Cardiac septum (tissue), 1 donor: ENCODE measurements at places on chromosomes 3 and 15.

DNA sequence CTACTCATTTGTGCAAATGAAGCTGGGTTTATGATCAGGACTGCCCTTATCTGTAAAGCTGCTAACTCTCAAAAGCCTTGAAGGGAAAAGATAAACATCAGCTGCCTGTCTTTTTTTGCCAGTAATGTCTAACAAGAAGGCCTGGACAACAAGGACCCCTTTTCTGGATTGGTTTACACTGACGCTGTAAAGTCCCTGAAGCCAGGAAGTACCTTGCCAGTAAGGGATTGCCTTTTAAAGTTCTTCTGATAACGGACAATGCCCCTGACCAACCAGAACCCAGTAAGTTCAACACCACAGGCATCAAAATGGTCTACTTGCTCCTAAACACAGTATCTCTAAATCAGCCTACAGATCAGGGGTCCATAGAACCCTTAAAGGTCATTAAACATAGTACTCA lies 178.0 kb downstream of the PCCB start:
- no peak for DNase-seq

GRCh38 chr3:81463781-81464180 lies 297.7 kb downstream of the GBE1 start:
- DNase-seq = no peak

DNA sequence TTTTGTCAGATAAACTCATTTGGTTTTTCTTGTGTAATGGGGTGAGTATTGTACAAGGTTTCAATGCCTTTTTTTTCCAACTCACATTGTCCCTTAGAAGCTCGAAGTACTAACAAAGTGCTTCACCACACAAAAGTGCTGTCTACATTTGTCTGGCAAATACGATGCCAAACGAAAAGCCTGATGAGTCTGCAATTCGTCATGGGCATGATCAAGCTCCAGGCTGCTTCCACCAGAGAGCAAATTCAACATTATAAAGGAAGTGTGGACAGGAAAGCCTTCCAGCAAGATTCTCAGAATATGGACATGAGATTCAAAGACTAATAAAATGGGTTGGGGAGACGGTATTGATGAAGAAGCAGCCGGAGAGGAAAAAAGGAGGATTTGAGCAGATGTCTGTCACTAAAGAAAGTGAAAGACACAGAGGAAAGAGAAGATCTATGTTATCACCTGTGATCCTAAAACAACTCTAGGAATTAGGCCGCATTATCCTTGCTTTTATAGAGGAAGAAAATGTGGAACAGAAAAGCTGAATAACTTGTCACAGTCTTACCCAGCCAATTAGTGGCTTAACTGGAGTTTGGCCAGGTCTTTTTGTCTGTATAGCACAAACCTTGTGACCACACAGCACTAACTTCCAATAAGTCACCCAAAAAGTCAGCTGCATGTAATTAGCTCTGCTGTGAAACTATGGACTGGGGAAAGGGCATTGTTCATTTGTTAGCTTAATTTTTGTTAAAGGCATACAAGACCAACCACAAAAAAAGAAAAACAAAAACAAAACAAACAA lies 494.8 kb downstream of the FHIT start:
- DNase-seq = no peak

- DNase-seq = no peak
Measured at GRCh38 chr3:119733812-119734211, 31.0 kb downstream of the CFAP91 start.

GRCh38 chr15:69125236-69125635 lies 35.2 kb upstream of the GLCE start:
- DNase-seq = no peak

DNA sequence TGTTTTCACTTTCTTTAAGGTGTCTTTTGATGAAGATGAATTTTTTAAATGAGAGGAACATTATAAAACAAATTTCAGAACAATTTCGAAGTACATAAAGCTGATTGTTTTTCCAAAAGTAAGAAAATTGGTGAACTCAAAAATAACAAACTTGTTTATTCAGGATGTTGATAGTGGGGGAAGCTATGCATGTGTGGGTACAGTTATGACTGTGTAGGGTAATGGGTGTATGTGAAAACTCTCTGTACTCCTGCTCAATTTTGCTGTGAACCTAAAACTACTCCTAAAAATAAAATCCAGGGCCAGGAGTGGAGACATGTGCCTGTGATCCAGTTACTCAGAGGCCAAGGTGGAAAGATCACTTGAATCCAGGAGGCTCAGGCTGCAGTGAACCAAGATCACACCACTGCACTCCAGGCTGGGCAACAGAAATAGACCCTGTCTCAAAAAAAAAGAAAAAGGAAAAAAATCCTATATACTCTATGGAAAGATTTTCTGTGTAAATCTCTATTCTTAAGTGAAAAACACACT lies 37.2 kb downstream of the PIK3CB start:
- no peak for DNase-seq

DNA sequence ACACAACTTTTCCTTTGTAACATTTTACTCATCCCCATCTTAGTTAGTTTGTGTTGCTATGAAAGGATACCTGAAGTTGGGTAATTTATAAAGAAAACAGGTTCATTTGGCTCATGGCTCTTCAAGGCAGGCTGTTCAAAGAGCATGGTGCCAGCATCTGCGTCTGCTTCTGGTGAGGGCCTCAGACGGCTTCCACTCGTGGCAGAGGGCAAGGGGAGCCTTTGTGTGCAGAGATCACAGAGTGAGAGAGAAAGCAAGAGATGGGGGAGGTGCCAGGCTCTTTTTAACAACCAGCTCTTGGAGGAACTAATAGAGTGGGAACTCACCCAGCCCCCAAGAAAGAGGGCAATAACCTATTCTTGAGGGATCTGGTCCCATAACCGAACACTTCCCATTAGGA lies 23.1 kb downstream of the PLA2G4F start:
- no peak for DNase-seq

DNA sequence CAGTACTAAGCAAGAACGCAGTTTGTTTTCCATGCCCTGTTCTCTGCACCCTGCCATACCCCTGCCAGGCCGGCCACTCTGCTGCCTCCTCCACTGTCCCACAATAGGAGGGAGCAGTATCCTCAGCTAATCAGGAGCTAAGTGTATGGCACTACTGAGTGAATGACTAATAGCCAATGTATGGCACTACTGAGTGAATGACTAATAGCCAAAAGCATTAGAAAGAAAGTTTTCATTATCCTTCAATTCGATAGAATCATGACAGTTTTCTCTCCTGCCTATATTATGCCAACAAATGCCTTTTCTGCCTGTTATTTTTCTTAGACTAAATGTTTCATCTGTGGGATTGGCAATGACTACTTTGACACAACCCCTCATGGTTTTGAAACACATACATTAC lies 107.5 kb upstream of the CHRM5 start:
- DNase-seq = no peak

DNA sequence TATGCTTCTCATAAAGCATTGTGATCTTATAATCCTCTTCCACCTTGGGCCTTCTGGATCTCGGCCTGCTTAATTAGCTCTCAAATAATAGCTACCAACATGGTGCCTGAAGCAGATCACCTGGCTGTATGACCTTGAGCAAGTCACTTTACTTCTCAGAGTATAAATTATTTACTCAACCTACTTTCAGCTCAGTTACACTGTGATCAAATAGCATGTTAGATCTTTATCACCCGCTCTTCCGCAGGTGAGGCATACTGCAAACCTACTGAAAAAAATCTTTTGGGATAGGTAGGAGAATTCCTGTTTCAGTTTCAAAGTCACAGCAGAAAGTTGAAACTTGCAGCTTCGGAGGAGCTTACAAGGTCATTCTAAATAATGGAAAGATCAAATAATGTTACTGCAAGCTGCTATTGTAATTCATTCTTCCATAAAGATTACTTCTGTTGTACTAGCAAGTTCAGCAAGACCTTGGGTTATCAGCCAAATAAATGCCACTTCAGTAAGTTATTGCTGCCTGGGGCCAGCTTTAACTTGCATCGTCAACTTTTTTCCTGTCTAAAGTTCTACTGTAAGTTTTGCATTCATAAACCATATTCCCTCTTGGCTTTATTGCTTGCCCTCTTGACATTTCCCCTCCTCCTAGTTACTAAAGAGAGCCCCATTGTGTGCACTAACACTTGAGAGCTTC lies 268.4 kb upstream of the ATP11B start:
- no peak for DNase-seq

DNA sequence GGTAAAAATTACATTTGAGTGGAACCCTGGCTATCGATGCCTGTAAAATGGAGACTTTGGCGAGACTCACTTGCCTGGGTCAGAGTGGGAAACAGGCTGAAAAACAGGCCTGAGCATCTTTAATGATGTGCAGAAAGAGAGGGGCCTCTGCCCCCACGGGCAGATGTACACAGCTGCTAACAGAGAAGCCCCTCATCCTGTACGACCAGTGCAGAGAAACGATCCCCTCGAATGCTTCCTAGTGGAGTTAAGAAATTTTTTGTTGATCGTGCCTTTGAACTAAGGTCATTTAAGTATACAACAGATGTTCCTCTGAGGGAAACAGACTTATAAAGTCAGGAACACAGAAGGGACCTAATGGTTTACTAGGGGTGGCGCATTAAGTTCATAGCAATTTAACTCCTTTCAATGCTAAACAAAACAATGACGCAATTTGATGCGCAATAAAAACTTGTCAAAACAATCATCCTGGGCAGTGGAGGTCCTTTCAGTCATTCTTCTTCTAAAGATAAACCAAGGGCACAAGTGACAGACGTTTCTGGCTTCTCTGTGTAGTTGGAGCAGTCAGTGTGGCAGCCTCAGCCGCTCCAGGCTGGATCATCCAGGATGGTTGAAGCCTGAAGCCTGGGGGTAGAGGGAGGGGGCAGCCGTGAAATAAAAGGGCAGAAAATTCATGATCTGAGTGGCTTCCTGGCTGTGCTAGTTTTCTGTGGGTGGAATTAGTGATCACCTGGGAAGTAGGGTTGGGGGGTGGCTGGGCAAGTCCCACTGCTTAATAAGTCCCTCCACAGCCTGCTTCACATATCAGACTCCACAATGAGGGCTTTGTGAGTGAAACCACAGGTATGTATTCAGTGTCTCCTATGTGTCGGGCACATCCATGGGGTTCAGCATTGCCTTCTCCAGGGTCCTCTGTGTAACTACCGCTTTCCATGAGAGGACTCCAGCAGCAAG lies 50.8 kb upstream of the MRPS22 start:
- no peak for DNase-seq

GRCh38 chr15:99157456-99157855 lies 52.6 kb downstream of the SYNM start:
- DNase-seq = no peak

GRCh38 chr15:38440353-38441129 lies 13.4 kb upstream of the FAM98B start:
- no peak for DNase-seq

GRCh38 chr3:114089675-114090074 lies 33.1 kb downstream of the QTRT2 start:
- no peak for DNase-seq

DNA sequence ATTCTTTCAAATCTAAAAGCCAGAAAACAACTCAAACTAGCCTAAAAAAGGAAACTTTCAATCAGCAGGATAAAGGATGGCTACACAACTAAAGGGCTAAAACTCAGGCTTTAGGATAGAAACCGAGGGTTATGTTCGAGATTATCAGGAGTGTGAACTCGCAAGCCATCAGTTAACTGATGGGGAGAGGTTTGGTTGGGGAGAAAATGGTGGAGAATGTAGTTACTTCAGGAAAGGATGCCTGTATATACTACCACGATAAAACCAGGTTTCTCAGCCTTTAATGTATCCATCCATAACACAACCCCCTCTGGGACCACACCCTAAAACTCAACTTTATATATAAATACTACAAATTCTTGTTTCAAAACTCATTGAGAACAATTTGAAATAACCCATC lies 22.2 kb downstream of the TRA2B start:
- no peak for DNase-seq

GRCh38 chr3:141011997-141012262 lies 39.2 kb upstream of the SPSB4 start:
- DNase-seq = no peak

DNA sequence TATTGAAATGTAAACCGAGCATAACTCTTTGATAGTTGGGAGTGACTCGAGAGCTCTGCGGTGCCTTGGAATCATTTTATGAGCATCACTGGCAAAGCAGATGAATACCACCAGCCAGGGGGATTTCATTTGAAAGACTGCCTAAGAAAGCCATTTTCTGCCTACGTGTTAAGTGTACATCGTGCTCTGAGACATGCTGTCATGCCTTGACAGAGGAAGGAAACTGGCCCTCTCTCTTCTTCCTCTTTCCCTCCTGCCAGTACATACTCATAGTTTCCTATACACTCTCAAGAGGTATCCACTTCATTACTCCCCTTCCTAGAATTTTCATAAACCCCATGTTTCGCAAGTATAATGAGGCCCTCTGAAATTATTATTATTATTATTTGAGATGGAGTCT lies 8.8 kb downstream of the BCL2A1 start:
- DNase-seq = no peak

DNA sequence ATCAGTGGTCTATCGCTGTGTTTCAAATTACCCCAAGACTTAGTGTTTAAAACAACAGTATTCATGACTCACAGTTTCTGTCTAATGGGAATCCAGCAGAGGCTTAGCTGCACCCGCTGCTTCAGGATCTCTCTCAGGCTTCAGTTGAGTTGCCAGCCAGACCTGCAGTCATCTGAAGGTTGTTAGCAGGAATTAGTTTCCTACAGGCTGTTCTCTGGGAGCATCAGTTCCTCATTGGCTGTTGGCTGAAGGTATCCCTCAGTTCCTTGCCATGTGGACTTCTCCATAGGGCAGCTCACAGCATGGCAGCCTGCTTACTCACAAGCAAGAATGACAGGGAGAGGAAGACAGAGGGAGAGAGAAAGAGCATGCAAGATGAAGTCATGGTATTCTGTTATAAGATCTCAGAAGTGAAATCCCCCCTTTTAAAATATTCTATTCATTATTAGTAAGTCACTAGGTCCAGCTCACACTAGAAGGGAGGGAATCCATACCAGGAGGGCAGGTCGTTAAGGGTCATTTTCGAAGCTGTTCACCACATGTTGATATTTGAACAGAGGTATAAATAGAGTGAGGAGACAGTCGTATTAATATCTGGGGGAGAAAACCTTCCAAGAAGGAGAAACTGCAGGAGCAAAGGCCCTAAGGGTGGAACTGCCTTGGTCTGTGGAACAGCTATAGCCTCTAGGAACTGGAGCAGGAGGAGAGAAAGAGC lies 473.9 kb upstream of the PPP2R3A start:
- DNase-seq = no peak

- no peak for DNase-seq
Measured at GRCh38 chr3:16386561-16386960, 121.5 kb downstream of the OXNAD1 start.

DNA sequence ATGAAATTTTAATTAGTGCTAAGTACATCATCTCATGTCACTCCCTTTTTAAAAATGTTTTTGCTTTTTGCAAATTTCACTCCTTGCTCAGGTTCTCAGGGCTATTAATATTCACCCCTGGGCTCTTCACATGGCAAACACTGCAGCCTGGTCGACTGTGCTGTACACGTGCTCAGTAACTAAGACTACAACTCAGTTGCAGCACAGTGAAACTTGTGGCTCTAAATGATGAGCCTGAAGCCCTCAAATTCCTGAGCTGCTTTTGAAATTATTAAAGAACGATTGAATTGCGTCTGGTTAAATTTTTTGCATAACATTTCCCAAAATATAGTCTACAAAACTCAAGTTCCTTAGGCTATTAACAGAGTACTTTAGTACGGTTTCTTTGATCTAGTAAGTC lies 159.3 kb upstream of the C2CD4B start:
- DNase-seq = no peak

GRCh38 chr3:116863270-116863770 lies 153.7 kb downstream of the TUSC7 start:
- no peak for DNase-seq

GRCh38 chr15:101615414-101615985 lies 36.7 kb downstream of the TM2D3 start:
- no peak for DNase-seq
